ENCODE measurements at places on chromosomes 11 and 22.

DNA sequence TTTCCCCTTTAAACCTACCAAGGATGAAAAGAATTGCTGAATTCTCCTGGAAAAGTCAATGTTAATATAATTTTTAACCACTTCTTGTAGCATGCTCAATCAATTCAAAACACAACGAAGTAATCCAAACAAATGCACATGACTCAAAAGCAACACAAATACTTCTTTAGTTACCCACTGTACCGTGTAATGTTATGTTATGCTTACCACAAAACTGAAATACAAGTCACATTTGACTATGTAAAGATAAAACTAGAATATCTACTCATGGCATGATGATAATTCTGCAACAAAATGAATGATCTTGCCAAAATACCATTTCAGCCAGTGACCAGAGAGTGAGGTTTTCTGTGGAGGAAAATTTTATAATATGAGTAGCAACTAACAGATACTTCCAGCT, 587.0 kb downstream of the DLG2 start:
- no peak for DNase-seq

GRCh38 chr11:127925475-127925874, 661.9 kb downstream of the ETS1 start:
- DNase-seq = peak; percentile 86

DNA sequence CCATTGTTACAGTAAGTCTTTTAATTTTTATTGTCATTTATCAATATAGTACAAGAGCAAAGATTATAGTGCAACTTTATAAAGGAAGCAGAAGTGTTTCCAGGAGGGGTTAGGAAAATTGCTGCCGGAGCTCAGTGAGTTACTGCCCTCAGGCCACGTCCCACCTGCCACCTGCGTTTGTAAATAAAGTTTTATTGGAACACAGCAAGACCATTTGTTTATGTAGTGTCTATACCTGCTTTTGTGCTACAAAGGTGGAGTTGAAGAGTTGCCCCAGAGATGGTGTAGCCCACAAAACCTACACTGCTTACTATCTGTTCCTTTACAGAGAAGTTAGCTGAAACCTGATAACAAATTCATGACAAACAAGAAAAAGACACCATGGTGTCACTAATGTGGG, 437.8 kb upstream of the B3GAT1 start:
- no peak for DNase-seq

- DNase-seq = no peak
These were observed 79.7 kb downstream of the PPFIBP2 start for GRCh38 chr11:7593481-7593880.

DNA sequence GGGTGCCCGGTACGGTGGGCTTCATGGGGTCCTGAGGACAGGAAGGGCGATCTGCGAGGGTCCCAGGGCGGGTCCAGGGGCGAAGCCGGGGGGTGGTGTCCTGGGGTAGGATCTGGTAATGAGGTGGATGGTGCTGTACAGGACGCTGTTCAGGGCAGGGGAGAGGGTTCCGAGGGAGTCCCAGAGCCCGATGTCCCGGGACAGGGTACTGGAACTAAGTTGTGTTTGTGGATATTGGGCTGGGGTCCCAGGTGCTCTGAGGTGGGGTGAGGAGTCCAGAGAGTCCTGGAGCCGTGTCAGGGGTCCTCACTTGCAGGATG, 426 bp downstream of the LZTR1 start:
- no peak for DNase-seq

DNA sequence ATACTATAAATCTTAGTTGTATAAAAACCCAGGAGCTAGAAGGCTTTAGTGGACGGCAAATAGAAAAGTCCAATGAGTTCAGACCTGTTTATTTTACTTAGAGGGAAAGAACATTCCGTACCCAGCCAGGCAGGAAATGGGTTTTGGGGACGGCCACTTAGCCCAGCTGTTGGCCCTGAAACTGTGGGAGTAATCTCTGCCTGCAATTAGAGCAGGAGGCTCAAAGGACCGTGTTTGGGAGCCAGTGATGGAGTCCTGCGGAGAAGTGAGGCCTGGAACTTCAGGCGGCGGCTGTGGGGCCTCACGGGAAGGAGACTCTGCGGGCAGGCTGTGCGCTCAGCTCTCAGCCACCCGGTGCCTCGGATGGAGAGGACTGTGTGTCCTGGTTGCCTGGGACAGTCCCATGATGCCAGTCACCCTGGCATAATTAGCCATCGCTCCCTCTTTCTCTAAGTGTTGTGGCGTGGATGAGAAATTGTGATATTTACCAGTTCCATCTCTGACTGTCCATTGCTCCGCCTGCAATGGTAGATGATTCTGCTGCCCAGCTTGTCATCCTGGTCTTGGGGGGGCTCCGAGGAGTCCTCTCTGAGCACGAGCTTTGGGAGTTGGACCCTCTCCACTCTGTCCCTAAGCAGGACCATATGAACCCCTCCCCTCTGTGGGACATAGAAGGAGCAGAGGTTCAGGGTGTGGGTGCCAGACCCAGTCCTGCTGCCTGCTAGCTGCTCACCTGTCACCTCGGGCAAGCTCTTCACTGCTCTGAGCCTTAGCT, 530.3 kb downstream of the TBC1D22A start:
- no peak for DNase-seq

GRCh38 chr11:19651653-19652052, 61.0 kb upstream of the NAV2 start:
- DNase-seq = no peak

DNA sequence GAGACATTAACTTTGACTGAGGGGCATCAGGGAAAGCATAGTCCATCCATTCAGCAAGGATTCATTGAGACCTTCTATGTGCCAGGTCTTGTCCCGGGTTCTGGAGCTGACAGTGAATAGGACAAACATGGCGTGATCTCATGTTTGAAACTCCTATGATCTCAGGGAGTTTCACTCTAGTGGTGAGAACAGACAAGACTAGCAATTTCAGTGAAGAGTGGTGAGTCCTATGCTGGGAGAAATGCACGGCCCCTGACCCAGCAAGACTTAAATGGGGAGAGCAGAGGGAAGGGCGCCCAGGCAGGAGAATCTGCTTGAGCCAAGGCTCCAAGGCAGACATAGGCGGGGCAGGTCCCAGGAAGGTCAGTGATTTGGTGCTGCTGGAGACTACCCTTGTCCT, 155.7 kb downstream of the CEP164 start:
- DNase-seq = no peak

DNA sequence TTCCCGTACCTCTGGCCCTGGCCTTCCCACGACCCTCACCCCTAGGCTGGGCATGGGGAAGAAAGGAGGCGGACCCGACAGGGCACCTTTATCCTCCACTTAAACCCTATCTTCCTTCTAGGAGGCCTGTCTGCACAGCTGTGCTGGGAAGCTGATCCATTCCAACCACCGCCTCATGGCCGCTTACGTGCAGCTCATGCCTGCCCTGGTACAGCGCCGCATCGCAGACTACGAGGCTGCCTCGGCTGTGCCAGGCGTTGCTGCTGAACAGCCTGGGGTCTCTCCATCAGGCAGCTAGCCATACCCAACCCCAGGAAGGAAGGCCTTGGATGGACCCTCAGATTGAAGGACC, 599 bp downstream of the TIMM10B start:
- DNase-seq = peak; percentile 29

DNA sequence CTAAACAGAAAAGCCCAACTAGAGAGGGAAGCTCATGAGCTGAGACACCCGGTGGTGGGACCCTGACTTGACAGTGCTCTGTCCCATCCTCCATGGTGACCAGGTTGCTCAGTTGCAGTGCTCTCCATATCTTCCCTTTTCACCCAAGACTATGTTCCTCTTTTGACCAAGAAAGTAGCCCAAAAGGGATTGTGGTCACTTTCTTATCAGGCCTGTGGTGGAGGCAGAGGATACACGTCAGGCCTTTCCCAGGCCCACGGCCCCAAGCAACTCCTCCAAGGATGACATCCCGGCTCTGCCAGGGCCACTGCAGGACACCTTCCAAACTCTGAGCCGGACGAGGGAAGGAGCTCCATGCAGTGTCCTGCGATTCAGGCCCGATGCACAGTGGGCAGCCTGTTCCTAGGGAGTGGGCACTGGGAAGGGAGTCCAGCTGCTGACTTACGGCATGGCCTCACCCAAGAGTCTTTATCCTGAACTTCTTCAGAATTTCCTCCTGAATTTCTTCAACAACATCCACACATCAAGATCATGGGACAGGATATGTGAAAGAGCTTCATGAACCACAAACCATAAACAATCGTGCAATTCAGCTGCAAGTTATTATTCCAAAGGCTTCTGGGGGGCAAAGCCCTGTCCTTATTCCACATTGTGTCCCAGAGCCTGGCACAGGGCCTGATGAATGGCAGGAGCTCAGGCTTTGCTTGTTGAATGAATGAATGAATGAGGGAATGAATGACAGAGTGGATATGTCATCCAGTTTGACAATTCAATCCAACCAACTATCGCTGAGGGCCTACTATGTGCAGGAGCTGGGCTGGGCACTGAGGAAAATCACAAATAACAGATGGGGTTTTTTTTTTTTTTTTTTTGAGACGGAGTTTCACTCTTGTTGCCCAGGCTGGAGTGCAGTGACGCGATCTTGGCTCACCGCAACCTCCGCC, 36.0 kb upstream of the MYH9 start:
- DNase-seq = no peak

GRCh38 chr11:109783840-109784239, 309.4 kb upstream of the ZC3H12C start:
- DNase-seq = no peak

- no peak for DNase-seq
These were observed 3.3 kb downstream of the PELI3 start for GRCh38 chr11:66470015-66470414.

GRCh38 chr11:92656783-92657182, 312.7 kb upstream of the MTNR1B start:
- DNase-seq = no peak

GRCh38 chr11:60500276-60500910, 7.8 kb downstream of the MS4A12 start:
- DNase-seq = no peak

- peak; percentile 8 for DNase-seq
These were observed 12.2 kb upstream of the CCDC89 start for GRCh38 chr11:85698195-85698594.

GRCh38 chr11:115896084-115896483, 391.9 kb upstream of the CADM1 start:
- DNase-seq = no peak

DNA sequence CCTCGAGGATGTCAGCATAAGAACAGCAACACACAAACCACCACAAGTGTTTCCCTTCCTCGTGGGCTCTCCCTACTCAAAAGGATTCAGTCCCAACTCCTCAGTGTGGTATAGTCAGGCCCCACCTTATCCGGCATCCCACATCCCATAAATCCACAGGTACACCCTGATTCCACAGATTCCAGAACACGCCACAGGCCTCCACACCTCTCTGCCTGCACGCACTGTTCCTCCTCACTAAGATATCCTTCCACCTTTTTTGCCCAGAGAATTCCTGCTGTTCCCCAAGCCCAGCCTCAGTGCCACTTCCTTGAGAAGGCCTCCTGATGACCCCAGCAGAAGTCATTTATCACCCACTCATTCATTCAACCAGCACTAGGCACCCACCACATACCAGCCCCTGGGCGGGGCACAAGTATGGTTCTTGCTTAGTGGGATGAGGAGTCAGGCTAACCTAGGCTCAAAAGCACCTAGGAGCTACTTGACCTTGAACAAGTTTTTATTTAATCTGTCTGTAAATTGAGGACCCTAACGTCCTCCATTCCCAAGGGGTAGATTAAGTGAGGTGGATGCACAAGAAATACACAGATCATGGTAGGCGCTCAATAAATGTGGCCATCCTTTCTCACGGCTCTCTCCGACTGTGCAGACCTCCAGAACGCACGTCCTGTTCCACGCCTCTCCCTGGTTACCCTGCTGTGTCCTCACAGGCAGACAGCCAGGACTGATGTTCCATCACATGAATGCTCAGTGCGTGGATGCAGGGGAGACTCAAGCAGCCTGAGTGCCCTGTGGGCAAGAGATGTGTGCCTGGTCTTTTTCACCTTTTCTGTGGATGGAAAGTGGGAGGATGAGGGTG, 2.1 kb upstream of the KCNJ4 start:
- no peak for DNase-seq

- DNase-seq = no peak
These were observed 245.3 kb downstream of the CASP12 start for GRCh38 chr11:104652996-104653395.

- peak; percentile 75 for DNase-seq
These were observed 128.9 kb downstream of the DBX1 start for GRCh38 chr11:20031155-20032001.

DNA sequence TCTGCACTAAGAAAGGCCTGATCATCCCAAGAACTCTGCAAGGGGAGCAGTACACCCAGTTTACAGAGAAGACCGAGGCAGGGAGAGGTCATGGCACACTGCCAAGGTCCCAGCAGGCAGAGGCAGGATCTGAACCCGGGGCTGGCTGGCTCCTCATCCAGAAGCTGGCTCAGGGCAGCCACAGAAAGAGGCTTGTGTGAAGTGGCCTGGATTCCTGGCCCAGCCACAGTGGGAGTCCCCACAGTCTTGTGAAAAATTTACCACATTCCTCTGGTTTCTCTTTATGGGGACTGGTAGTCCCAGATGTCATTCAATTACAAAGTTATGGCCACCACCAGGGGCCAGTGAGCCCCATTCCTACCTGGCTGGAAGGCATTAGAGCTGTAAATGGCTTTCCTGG, 440.5 kb downstream of the MIAT start:
- no peak for DNase-seq

DNA sequence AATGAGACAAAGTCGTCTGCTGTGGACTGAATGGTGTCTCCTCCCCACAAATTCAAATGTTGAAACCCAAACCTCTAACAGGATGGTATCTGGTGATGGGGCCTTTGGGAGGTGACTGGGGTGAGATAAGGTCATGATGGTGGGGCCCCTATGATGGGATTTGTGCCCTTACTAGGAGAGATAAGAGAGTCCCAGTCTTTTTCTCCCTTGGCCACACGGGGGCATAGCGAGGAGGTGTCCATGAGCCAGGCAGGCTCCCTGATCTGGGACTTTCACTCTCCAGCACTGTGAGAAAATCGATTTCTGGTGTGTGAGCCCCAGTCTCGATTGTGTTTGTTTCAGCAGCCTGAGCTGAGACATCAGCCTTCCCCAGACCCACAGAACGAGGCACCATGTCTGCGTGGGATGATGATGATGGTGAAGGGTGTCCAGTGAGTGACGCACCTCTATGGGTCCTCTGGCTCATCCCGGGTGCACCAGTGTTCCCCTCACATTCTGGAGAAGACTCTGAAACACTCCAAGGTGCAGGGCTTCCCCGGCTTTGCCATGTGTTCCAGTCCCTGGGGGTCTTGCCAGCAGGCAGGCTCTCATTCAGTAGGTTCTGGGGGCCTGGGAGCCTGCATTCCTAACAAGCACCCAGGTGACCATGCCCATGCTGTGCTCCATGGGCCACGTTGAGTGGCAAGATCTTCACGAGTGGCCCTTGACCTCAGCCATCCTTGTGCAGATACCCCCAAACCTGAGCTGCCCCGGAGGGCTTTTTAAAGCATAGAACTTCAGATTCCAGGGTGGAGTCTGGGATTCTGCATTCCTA, 363.0 kb downstream of the CTTN start:
- DNase-seq = no peak

- no peak for DNase-seq
These were observed 3.7 kb downstream of the MAFF start for GRCh38 chr22:38205261-38206128.

- peak; percentile 79 for DNase-seq
These were observed 19.5 kb upstream of the TPH1 start for GRCh38 chr11:18065572-18065971.

- peak; percentile 62 for DNase-seq
These were observed 107.5 kb downstream of the PKNOX2 start for GRCh38 chr11:125272092-125272491.
